ENCODE measurements at places on chromosomes 1 and 21.

DNA sequence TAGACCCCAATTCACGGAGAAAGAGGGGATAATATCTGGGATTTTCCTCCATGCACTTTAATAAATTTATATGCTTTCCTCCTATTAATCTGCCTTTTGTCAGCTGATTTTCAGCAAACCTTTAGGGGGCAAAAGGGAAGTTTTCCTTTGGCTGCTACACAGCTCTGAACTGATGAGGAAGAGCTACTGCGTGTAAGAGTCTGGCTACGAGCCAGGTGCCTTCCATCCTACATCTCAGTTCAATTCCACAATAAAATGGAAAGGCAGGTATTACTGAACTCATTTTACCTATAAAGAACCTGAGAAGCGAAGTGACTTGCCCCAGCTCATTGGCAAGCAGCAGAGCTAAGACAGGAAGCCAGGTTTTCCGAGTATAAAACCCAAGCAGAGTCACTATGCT lies 28.3 kb upstream of the ZNF326 start:
- DNase-seq, result no peak

- no peak for DNase-seq
Observed at GRCh38 chr21:44399955-44400790, 46.8 kb downstream of the TRPM2 start.

DNA sequence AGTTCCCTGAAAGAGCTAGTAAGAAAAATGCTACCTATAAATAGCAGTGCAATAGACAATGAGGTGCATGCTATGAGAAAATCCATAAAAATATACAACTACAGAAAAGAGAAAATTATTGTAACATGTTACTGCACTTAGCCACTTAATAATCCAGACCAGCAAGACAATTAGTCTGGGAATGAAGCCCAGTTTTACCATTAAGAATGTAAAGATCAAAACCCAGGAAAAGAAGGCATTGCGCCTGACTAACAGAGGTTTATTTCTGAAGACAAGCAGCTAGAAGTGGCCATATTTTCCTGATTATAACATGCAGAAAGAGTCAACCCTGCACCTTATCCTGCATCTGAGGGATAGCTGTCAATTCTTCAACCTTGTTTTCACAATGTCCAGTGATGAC lies 276.4 kb upstream of the PRMT6 start:
- DNase-seq, result no peak

GRCh38 chr1:14794136-14794768 lies 195.8 kb downstream of the KAZN start:
- DNase-seq, result no peak

DNA sequence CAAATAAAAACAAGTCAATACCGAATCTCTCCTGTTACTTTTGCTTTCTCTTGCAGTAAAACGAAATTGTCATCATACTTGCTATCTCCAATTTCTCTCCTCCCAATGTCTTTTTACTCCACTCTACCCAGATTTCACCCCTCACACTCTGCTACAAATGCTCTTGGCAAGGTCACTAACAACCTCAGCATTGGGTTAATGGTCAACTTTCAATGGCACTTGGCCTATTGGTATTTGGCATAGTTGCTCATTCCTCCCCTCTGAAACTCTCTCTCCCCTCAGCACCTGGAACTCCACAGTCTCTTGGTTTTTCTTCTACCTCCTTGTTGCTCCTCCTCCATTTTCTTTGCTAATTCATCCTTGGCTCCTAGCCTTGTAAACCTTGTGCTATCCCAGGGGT lies 367.3 kb downstream of the PTPRU start:
- no peak for DNase-seq

GRCh38 chr1:66840929-66841328 lies 39.9 kb upstream of the INSL5 start:
- no peak for DNase-seq

DNA sequence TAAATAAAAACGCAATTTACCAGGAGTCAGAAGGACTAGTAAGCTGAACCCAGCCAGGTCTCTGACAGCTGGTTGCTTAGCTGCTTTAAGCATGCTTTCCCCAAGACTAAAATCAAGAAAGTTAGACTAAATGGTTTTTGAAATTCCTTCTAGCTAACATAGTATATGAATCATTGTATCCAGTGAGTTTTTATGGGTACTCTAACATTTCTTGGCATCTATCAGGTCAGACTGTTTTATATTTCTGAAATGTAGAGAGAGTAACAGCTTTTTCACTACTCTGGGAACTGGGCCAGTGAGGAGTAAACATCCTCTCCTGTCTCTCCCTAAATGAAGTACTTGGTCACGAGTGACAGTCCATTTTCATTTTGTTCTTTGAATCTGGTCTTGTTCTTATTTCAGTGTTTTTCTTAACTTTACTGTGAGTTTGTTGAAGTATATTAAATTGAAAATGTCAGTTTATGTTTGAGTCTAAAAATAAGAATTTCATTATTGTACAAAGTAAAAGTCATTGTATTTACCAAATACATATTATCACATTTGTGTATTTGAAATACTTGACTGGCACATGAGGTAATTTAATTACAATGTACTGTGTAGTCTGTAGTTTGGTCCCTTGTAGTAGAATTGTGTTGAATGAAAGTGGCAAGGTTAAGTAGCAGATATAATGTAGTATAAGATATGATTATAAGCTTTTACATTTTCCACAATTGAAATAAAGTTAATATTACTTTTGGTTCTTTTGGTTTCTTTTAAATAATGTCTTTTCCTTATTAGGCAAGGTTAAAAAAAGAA lies 47.6 kb downstream of the PKN2 start:
- peak; percentile 22 for DNase-seq

- DNase-seq, result peak; percentile 78
Observed at GRCh38 chr1:117758444-117759316, 152.8 kb downstream of the TENT5C start.

- no peak for DNase-seq
Observed at GRCh38 chr1:45621895-45622523, 1.8 kb downstream of the CCDC17 start.

DNA sequence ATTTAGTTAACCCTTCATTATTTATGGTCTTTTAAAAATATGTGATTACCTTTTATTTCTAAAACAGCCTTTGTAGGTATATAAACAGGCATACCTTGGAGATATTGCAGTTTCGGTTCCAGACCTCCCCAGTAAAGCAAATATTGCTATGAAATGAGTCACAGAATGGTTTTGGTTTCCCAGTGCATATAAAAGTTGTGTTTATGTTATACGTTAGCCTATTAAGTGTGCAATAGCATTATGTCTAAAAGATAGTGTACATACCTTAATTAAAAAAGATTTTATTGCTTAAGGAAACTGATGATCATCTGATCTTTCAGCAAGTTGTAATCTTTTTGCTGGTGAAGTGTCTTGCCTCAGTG lies 44.1 kb downstream of the XCL2 start:
- no peak for DNase-seq

DNA sequence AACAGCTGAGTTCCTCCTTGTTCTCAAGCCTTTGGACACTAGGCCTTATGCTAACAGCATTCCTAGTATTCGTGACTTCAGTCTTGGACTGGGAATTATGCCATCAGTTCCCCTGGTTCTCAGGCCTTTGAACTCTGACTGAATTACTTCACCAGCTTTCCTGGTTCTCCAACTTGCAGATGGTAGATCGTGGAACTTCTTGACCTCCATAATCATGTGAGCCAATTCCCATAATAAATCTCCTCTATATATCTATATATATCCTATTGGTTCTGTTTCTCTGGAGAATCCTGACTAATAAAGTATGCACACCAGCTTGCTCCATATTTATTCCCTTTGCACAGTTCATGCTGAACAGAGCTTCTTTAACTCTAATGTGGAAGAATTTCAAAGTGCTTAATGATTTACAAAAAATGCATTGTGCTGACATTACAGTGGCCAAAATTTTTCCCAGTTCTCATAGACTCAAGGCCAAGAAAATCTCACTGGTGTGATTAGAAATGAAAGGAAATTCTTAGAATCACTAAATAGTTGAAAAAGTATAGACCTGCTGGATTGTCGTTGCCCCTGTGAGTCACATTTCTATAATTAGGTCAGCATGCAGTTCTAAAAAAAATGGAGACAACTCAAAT lies 462.9 kb upstream of the ADAMTS5 start:
- DNase-seq, result no peak

GRCh38 chr1:10228528-10228927 lies 18.2 kb downstream of the KIF1B start:
- no peak for DNase-seq

Data from transverse colon (tissue), 4 donors.